ENCODE measurements at places on chromosomes 7 and 10.
A peak's percentile ranks its signal among the peaks of the same experiment; 100 is the strongest.

- DNase-seq: no peak
These were observed 359.5 kb downstream of the PTEN start for GRCh38 chr10:88222881-88223280.

- no peak for DNase-seq
These were observed 75.5 kb upstream of the TMEM248 start for GRCh38 chr7:66845379-66846095.

DNA sequence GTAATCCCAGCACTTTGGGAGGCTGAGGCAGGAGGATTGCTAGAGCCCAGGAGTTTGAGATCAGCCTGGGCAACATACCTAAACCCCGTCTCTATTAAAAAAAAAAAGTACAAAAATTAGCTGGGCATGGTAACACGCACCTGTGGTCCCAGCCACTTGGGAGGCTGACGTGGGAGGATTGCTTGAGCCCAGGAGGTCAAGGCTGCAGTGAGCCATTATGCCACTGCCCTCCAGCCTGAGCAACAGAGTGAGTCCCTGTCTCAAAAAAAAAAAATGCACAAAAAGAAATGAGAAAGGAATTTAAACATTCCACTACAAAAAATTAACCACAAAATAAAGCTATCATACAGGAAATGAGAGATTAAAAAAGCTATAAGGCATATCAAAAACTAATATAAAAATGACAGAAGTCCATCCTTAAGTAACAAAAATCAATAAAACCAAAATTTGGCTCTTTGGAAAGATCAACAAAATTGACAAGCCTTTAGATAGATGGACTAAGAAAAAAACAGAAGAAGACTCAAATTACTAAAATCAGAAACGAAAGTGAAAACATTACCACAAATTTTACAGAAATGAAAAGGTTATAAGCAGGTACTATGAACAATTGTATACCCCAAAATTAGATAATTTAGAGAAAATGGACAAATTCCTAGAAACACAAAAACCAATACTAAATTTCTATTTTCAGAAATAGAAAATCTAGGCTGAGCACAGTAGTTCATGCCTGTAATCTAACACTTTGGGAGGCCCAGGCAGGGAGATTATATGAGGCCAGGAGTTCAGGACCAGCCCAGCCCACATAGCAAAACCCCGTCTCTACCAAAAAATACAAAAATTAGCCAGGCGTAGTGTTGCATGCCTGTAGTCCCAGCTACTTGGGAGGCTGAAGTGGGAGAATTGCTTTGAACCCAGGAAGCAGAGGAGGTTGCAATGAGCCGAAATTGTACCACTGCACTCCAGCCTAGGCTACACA lies 42.4 kb upstream of the NANOS1 start:
- DNase-seq: no peak

DNA sequence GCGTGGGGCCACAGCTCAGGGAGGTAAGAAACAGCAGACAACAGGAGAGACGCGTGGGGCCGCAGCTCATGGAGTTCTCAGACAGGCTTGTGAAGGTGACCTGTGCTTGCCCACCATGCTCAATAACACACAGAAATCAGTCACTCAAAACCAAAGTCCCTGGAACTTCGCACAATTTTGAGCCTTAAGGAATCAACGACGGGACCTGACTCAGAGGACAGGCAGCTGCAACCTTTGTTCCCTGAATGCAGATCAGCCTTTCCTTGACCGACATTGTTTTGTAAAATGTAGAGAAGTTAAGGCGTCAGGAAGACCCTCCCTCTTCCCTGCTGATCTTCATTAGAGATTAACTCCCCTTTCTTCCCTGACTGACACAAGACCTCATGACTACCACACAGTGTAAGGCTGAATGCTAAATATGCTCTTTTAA lies 8.5 kb upstream of the KNDC1 start:
- DNase-seq: no peak

DNA sequence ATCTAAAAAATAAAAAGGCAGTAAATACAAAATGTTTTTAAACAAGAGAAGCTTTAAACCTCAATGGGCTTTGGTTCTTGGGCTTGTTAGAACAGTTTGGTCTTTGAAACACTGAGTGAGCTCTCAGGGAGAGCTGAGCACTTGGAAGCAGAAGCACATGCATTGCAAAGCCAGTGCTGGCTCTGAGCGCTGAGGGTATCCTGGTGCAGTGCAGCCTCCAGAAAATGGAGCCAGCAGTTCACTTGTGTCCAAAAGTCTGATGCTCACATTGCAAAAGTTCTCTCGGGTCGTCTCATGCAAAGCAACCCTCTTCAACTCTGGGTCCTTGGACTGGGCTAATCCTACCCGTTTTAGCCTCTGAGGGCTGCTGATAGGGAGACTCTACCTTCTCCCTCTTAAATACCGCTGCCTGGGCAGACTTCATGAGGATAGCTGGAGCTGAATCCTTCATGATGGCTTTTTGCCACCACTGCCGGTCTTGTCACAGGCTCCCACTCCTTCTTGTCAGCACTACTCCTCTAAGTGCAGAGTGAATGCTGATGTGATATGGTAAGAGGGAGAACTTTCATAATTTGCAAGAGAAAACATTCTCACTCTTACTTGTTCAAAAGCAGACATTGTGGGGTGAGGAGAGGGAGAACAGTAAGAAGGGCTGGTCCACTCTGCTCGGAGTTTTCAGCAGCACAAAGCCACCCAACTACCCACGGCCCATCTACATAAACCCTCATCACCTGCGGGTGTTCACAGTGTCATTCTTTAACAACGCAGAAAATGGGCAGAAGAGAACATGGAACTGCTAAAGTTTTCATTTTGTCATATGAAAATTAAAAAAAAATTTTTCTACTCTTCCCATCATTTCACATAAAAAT lies 42.2 kb upstream of the BMPER start:
- DNase-seq: no peak

- DNase-seq: no peak
These were observed 116.6 kb upstream of the CDK1 start for GRCh38 chr10:60661637-60662036.

- DNase-seq: peak; percentile 36
These were observed 174.8 kb upstream of the FZD1 start for GRCh38 chr7:91089382-91089963.

DNA sequence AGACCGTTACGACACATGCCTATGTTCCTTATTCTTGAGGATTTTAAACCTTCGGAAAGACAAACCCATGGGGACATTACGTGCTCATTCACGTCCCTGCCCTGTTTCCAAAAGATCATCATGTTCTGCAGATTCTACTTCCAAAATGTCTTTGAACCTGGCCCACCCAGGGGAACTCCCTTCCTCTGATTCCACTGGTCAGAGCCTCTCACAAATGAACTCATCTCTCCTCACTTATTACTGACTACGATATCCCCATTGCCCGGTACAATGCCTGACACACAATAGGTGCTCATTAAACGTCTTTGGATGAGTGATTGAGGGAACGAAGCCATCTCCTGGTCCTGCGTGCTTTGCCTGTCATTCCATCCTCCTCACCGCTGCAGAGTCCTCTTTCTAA lies 168.3 kb upstream of the RNF32 start:
- no peak for DNase-seq

GRCh38 chr10:14524691-14525324 lies 194.1 kb upstream of the FRMD4A start:
- no peak for DNase-seq

- no peak for DNase-seq
These were observed 54.4 kb upstream of the CCDC6 start for GRCh38 chr10:59960751-59961150.

- DNase-seq: no peak
These were observed 11.5 kb upstream of the GATA3 start for GRCh38 chr10:8042721-8043568.

GRCh38 chr7:155643804-155644177 lies 670 bp upstream of the RBM33 start:
- DNase-seq: no peak

- no peak for DNase-seq
These were observed 61.9 kb upstream of the SAMD8 start for GRCh38 chr10:75049316-75050148.

GRCh38 chr10:122875843-122876466 lies 3.4 kb downstream of the FAM24B start:
- DNase-seq: no peak

GRCh38 chr10:107264742-107265141 lies 100.2 kb upstream of the SORCS1 start:
- DNase-seq: no peak

GRCh38 chr7:76044375-76044865 lies 3.4 kb downstream of the STYXL1 start:
- no peak for DNase-seq

GRCh38 chr10:118118716-118119115 lies 72.0 kb upstream of the RAB11FIP2 start:
- DNase-seq: no peak

DNA sequence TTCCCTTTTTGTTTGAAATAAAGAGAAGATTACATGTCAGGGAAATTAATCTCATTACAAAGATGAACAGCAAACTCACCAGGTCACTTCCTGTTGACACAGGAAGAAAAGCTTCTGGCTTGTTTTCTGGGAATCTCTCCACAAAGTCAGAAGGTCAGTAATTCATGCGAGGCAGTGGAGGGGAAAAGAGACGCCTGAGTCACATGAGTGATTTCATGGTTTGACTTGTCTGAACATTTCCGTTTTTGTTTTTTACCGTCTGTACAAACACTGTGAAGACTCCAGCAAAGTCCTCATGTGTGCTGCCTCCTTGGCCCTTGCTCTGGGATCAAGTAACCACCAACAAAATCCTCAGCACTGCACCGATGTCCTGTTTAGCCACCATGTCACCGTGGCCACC lies 2.5 kb upstream of the HABP2 start:
- DNase-seq: peak; percentile 12

- no peak for DNase-seq
These were observed 191.5 kb downstream of the REEP3 start for GRCh38 chr10:63712717-63713115.

- DNase-seq: no peak
These were observed 255.2 kb downstream of the ABCA13 start for GRCh38 chr7:48426331-48426965.

- no peak for DNase-seq
These were observed 12.6 kb upstream of the OR6B1 start for GRCh38 chr7:143987513-143987912.

GRCh38 chr7:73537051-73537450 lies 15.0 kb upstream of the BAZ1B start:
- DNase-seq: no peak

DNA sequence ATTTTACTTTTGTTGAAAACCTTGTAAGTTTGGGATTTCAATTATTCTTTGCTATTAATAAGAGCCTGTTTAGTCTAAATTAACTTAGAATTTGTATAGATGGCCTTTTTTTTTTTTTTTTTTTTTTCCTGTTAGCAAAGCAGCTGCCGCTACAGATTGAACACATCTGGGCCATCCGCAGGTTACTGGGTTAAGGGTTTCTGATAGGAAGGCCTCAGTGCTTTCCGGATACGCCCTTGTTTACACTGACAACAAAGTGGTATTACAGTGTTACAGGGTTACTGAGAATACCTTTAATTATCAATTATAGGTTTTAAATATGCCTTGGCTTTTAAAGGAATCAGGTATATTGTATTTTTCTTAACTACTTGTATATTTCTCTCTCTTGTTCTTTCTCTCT lies 76.8 kb downstream of the PTN start:
- no peak for DNase-seq

- no peak for DNase-seq
These were observed 15.8 kb downstream of the OSBPL3 start for GRCh38 chr7:24964191-24964590.

DNA sequence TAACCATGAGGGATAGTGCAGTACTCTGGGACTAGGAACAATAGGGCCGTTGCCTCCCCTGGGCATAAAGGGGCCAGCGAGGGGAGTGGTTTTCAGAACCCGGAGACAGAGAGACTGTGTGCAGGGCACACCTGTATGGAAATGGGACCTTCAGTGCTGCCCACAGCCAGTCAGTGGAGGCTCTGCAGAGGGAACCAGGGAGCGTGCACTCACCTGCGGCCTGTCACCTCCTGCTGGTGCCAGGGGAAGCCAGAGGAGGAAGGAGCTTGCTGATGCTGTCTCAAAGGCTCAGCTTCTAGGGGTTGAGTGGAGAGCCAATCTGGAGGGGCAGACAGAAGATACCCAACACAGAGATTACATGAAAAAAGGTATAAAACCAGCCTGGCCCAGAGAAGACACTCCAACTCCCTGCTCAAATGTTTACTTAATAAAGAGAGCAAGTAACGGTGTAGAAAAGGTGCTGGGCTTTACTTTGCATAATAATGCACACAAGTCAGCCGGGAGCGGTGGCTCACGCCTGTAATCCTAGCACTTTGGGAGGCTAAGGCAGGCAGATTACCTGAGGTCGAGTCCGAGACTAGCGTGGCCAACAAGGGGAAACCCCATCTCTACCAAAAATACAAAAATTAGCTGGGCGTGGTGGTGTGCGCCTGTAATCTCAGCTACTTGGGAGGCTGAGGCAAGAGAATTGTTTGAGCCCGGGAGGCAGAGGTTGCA lies 35.5 kb upstream of the WAPL start:
- DNase-seq: peak; percentile 95

DNA sequence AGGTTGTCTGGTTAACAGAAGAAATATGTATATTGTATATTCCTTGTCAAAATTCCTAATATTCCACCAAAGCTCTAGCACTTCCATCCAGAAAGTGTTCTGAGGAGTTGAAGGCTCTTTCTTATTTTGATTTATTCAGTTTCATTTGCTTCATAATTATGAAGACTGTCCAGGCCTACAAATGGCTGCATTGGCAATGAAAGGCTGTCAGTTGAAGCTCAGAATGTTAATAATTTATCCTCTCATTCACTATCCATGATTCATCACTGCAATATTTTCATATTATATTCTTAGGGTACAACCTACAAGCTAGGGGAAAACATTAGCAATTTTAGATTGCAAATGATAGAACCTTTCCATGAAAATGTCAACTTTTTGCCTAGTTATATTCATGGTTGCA lies 57.3 kb downstream of the ARID5B start:
- DNase-seq: no peak

- no peak for DNase-seq
These were observed 364.6 kb upstream of the PODXL start for GRCh38 chr7:131921016-131921415.

DNA sequence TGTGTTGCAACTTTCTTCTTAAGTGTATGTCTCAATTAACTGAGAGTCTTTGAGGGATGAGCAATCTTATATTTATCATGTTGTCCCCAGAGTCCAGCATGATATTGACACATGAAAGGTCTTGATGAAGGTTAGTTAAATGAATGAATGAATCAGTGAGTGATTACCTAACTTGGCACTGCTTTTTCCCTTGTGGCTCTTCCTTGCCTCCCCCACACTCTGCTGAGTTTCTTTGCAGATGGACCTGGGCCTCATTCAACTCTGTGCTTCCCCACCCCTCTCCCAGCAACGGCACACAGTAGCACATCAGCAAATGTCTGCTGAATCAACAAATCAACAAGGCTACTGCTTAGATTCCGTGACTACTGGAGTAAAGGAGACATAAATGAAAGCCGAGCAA lies 235.1 kb upstream of the CXCL12 start:
- DNase-seq: no peak

- DNase-seq: no peak
These were observed 20.0 kb upstream of the LRRC17 start for GRCh38 chr7:102892631-102893278.

GRCh38 chr7:100053215-100053614 lies 3.6 kb downstream of the ZSCAN21 start:
- DNase-seq: peak; percentile 72

- DNase-seq: no peak
These were observed 26.3 kb downstream of the PAPSS2 start for GRCh38 chr10:87685832-87686574.

GRCh38 chr7:94183289-94183749 lies 179.2 kb upstream of the BET1 start:
- DNase-seq: no peak

Data from DMS153 (cell line).